ENCODE measurements at places on chromosomes 1 and 21. TPM values are rescaled to one million over a fixed set of nuclear protein-coding genes. Genes with fewer than 3 reads are reported as not detected.

DNA sequence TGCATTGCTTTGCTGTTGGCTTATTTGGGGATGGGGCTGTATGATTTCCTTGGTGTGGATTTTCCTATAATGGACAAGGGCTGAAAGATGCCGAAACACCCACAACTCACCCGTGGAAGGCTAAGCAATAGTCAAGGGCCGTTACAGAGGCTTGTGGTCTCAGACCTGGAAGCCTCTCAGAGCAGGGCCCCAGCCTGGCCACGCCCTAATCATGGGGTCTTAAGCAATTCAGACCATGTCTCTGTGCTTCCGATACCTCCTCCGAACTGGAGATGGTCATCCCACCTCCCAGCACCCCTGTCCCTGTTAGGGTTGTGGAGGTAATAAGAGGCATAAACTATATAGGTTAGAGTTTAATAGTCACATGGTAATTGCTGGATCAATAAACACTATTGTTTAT lies 3.4 kb downstream of the ABCG1 start:
- no peak for DNase-seq

Gene PADI2
- total RNA-seq: not detected

DNA sequence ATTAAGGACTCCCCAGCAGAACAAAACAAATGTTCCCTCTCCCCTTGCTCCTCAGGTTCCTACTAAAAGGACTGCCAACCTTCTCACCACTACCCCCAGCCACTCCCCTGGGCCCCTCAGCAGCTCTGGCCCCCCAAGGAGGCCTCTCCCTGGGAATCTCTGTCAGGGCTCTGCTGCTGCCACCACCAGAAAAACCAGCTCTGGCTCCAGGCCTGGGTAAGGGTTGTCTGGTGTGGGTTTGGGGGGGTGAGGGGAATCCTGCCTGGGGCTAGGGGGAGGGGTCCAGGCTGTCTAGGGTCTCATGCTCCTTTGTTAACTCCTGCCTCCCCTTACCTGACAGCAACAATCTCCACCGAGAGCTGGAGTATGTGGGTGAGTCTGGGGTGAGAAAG lies 4.8 kb downstream of the NECTIN4 start:
- DNase-seq: no peak

Gene BTG3
- 88.9 TPM for total RNA-seq

Gene CRB1
- total RNA-seq: 0.81 TPM

- DNase-seq: no peak
Observed at GRCh38 chr1:72547412-72547811, 265.1 kb upstream of the NEGR1 start.

Gene AADACL3
- total RNA-seq: not detected

Gene LORICRIN
- not detected for total RNA-seq

GRCh38 chr1:204516180-204516879 lies at the start of gene MDM4:
Gene MDM4 (plus strand): TSS chr1:204516406. CDS start chr1:204525519, 9,113 bp downstream.
- DNase-seq: peak; percentile 97

- DNase-seq: no peak
Observed at GRCh38 chr1:185693654-185694053, 40.5 kb upstream of the HMCN1 start.

- no peak for DNase-seq
Observed at GRCh38 chr1:44068442-44068921, 37.2 kb upstream of the SLC6A9 start.

Gene SMG7
- 38.9 TPM for total RNA-seq

GRCh38 chr1:169604781-169605560 lies 18.7 kb upstream of the F5 start:
- peak; percentile 86 for DNase-seq

- DNase-seq: no peak
Observed at GRCh38 chr1:202230939-202231645, 37.5 kb downstream of the LGR6 start.

DNA sequence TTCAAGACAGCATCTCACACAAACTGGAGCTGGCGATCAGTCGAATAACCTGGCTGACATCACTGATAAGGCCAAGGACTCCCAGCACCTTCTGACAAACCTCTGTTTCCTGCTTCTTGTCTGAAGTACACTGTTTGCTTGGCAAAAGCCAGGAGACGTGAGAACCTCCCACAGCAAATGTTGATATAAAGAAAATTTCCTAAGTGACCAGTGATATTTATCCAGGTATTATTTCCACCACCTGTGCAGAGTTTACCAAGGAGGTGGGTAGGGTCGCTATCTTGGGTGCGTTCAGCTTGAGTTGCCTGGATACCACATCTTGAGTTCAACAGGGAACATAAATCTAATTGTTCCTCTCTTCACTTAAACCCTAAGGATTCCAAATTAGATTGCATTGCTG lies 72.9 kb downstream of the SETD4 start:
- DNase-seq: no peak

Gene FALEC
- total RNA-seq: not detected

All from CD8-positive, alpha-beta T cell (primary cell).